ENCODE measurements at places on chromosomes 2 and 18. TPM values are rescaled to one million over a fixed set of nuclear protein-coding genes. Genes with fewer than 3 reads are reported as not detected.

Gene SLC8A1
- total RNA-seq: 116 TPM

DNA sequence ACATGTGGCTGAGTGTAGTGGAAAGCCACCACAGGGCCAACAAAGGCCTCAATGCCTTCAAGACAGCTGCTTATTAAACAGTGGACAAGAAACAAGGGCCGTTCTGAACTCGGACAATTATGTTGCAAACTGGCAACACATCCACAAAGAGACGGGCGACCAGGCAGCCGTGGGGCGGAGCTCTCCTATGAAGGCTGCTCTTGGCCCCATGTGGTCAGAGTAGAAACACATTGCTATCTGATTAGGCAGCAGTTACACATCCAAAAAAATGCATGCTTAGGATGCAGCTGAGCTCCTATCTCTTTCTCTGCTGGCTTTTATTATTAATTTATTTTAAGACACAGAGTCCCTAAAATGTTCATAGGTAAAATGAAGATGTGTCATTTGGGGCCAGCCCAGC is 163.4 kb downstream of the TMEM163 start:
- no peak for DNase-seq

DNA sequence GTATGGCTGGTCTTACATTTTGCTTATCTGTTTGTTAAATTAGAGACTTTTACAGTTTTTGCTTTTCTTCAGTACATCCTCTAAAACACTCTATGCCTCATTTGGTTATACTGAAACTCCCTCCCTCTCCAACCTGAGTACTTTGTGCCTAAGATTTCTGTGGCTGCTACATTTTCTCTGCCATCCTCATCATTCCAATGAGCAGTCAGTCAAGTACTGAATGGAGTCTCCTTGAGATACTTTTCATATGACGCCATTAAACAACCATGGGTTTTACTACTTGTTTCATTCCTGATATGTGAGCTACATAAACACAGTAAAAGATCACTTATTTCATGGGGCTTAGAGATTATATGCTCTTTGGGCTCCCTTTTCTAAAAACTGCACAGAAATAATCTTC is 196.7 kb upstream of the EPC2 start:
- DNase-seq: no peak

Gene SPC25
- 0.47 TPM for total RNA-seq

Gene CRACDL
- 25.5 TPM for total RNA-seq

DNA sequence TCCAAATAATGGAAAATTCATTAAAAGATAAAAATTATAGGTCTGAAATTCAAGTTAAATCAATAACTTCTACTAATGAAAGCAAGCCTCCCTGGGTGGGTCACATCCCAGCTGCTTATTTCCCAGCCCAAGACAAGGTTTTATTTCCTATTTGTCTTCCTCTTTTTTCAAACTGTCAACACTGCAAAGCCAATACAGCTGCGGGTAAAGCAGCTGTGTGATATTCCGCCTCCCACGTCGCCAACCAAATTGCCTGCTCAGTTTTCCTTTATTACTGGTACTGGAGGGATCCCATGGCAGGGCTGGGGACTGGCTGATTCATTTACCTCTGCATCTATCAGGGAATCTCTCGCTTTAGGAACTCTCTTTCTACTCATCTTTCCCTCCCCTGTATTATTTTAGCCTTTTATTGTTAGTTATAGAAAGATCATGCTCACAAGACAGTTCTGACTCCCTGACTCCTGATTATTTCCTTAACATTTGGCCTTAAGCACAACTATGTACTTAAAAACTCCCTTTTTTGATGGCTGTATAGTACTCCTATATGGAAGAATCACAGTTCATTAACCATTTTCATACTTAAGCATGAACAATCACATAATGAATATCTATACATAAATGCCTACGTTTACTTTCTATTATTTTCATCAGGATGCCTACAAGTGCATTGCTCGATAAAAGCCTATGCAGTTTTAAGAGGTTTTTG is 253.1 kb downstream of the CDCA7 start:
- DNase-seq: no peak

DNA sequence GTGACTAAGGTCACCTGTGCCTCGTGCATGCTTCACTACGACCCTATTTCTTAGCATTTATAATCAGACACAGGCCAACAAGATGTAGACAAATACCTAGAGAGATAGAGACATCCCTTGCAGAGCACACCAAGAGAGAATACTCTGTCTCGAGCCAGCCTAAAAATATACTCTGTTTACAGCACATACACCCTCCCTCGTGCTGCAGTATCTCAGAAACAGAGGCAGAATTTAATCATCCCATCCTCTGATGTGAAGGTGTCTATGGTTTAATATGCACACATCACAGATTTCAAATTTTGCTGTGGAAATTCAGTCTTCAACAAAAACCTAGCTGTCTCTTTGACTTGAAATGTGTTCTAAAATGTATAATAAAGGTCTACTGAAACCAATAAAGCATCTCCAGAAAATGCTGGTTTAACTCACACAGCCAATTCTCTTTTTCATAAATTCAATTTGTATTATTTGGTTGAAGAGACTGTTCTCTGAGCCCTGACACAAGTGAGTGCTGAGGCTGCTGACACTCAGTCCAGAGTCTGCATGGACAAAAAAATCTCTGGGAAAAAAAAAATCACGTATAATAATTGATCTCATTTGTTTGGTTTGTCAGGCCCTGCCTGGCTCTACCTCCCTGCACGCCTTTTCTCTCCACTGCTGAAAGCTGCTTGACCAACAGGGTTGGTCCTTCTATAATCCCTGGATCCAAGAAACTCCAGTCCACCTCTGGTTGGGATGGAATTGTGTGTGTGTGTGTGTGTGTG is 142.0 kb upstream of the FSHR start:
- no peak for DNase-seq

DNA sequence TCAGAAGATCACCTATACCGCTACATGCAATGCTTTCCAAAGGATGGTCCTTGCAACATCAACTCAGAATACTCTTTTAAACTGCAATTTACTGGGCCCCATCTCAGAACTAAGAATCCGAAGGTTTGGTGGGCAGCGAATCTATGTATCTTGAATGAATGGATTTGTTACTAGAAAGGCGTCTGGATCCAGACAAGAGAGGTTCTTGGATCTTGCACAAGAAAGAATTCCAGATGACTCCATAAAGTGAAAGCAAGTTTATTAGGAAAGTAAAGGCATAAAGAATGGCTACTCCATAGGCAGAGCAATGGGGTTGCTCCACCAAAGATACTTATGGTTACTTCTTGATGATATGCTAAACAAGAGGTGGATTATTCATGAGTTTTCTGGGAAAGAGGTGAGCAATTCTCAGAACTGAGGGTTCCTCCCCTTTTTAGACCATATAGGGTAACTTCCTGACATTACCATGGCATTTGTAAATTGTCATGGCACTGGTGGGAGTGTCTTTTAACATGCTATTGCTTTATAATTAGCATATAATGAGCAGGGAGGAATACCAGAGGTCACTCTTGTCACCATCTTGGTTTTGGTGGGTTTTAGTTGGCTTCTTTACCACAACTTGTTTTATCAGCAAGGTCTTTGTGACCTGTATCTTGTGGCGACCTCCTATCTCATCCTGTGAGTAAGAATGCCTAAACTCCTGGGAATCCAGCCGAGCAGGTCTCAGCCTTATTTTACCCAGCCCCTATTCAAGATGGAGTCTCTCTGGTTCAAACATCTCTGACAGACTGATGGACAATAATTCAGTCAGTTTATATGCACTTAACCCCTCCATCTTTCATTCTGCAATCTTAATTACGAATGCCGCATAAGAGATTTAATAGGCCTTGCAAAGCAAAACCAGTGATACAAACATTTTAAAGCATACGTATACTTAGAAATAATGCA is 7.5 kb upstream of the RMDN2 start:
- DNase-seq: no peak

- DNase-seq: no peak
Observed at GRCh38 chr2:14148216-14148615, 484.3 kb upstream of the LRATD1 start.

DNA sequence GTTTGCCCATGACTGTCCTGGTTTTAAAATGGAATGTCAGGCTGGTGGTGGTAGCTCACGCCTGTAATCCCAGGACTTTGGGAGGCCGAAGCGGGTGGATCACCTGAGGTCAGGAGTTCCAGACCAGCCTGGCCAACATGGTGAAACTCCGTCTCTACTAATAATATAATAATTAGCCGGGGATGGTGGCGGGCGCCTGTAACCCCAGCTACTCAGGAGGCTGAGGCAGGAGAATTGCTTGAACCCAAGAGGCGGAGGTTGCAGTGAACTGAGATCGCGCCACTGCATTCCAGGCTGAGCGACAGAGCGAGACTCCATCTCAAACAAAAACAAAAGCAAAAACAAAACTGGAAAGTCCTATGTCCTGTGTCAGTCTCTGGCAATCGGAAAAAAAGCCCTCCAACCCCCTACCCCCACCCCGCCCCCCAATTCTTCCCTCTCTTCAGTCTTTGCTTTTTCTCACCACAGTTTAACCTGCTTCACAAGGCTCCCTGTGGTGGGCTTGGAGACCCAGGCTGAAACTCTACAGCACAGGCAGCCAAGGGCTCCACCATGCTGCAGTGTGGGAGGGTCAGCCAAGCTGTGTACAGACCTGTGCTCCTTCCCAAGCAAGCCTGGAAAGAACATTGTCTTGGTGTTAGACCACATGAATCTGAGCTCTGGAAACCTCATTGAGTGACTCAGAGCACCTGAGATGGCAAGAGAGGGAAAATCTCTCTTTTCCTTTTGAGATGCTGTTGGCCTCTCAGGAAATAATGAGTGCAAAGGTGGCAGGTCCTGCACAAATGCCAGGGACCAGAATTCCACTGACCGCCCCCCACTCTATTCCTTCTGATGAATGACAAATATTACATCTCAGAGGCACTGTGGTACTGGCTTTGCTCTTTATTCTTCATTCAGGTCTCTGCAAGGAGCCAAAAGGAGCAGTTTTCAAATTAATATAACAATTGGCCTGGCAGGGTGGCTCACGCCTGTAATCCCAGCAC is 16.7 kb downstream of the MYCN start:
- no peak for DNase-seq

DNA sequence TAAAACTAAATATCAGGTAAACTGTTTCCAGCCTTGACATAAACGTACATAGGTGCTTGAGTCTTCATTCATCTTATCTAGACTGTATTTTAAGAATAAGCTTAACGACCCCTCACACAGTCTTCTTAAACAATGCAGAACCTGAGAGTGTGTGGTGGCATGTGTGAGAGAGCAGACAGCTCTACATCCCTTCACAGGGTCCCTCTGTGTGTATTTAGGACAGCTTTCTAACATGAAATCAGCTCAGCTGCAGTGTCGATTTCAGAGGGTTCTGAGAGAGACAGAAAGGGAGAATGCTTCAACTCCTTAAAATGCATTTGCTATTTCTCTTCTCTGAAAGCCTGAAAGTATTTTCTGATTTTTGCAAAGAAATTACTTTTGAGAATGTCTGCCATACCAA is 185.2 kb downstream of the GRB14 start:
- DNase-seq: no peak

- DNase-seq: no peak
Observed at GRCh38 chr18:31574359-31574758, 17.3 kb upstream of the TTR start.

- DNase-seq: no peak
Observed at GRCh38 chr18:78862395-78862794, 117.2 kb upstream of the SALL3 start.

Measured in ureter (tissue), 1 donor.